Fibroblast of villous mesenchyme (primary cell): ENCODE measurements at places on chromosomes 12 and 14. TPM values are rescaled to one million over a fixed set of nuclear protein-coding genes. Genes with fewer than 3 reads are reported as not detected.
A peak's percentile ranks its signal among the peaks of the same experiment; 100 is the strongest.

The CLEC2A gene
- not detected in 2 replicates for total RNA-seq

The CEBPE gene
- total RNA-seq: not detected in 2 replicates

GRCh38 chr14:62739647-62740046, 305.6 kb downstream of the KCNH5 start:
- no peak for DNase-seq

- DNase-seq: no peak
Measured at GRCh38 chr12:106142591-106143261, 4.0 kb upstream of the NUAK1 start.

GRCh38 chr14:58716706-58717105, 78.9 kb downstream of the DACT1 start:
- peak; percentile 37 for DNase-seq
